ENCODE measurements at places on chromosomes 7 and 10. TPM values are rescaled to one million over a fixed set of nuclear protein-coding genes. Genes with fewer than 3 reads are reported as not detected.

Gene INA
- total RNA-seq, result 0.94 TPM

Gene IDI2
- not detected for total RNA-seq

DNA sequence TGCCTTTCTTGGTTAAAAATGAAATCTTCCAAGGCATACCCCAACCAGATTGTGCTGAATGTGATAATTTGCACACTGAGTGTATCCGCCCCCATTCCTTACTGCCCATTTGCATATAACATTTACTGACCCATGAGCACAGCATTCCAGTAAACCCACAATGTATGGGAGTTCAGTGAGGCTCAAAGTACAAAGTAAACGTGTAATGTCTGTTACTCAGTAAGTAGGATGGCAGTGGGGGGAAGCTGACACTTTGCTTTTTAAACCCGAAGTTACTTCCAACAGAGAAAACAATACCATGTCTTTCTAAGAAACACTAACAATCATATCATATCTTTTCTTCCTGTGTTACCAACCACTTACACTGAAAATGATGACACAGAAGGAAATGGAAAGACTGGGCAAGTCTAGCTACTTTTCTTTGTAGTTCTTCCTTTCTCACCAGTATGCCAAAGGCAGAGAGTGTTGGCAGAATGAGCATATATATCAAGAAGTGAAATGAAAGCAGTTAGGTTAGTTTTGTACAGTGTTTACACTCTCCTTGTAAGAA is 27.1 kb upstream of the SOSTDC1 start:
- DNase-seq, result no peak

- DNase-seq, result no peak
Measured at GRCh38 chr10:110488940-110489339, 8.8 kb upstream of the DUSP5 start.

- DNase-seq, result no peak
Measured at GRCh38 chr7:107109955-107110354, 58.8 kb upstream of the HBP1 start.

Gene NAT16
- not detected for total RNA-seq

- no peak for DNase-seq
Measured at GRCh38 chr7:90988516-90988915, 275.7 kb upstream of the FZD1 start.

- DNase-seq, result no peak
Measured at GRCh38 chr7:85292908-85293576, 106.2 kb upstream of the SEMA3D start.

DNA sequence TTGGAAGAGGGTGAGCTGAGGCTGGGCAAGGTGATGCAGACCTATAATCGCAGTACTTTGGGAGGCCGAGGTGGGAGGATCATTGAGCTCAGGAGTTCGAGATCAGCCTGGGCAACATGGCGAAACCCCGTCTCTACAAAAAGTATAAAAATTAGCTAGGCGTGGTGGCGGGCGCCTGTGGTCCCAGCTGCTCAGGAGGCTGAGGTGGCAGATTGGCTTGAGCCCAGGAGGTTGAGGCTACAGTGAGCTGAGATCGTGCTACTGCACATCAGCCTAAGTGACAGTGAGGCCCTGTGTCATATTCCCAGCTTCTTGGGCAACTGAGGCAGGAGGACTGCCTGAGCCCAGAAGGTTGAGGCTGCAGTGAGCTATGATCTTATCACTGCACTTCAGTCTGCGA is 13.6 kb downstream of the BMPR1A start:
- DNase-seq, result no peak

- no peak for DNase-seq
Measured at GRCh38 chr7:115329006-115329405, 407.1 kb downstream of the MDFIC start.

- DNase-seq, result no peak
Measured at GRCh38 chr10:6504296-6504695, 75.8 kb downstream of the PRKCQ start.

GRCh38 chr7:142516038-142516501 is 233.2 kb upstream of the PRSS1 start:
- DNase-seq, result peak; percentile 57

DNA sequence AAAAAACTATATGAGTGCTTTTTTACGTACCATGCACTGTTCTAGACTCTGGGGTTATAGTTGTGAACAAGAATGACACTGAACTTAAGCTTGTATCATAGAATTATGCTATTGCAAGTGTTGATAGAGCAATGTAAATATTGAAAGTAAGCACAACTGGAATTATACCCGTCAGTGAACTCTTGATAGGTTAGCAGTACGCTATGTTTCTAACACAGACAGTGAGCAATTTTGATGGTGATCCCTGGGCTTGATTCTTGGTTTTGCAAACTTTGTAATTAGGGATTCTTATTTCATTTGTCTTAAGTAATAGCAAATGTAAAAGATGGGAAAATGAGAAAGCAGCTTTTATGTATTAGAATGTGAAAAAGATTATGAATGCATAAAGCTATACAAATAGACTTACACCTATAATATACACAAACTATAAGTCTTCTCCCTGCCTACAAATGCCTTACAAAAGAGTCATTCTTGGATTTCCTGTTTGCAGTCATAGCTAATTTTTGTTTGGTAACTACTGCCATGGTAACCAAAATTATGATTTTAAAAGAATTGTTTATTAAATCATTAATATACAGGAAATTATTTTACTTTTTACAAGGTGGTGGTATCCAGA is 6.7 kb downstream of the TES start:
- no peak for DNase-seq

GRCh38 chr10:59900048-59900727 is 6.2 kb downstream of the CCDC6 start:
- peak; percentile 46 for DNase-seq

DNA sequence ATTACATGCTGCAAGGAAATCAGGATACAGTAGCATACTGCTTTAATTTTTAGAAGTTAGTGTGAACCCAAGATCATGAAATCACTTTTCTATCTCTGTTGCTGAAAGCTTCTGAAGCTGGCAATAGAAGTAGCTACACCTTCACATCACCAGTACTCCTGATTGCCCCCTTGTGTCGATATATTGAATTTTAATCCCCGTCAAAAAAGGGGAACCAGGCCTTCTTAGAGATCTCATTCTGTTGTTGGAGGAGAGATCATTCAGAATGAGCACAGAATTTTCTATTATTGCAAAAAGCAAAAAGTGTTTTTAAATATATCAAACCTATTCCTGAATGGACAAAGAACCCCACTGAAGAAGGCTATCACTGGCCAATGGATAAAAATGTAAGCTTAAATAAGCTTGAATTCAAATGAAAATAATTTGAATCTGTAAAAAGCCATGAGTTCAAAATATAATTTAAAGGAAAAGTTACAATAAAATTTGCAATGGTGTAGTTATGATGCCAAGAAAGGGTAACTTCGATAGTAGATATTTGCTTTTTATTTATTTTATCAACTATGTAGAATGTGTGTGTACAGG is 39.7 kb upstream of the TEX47 start:
- DNase-seq, result no peak

DNA sequence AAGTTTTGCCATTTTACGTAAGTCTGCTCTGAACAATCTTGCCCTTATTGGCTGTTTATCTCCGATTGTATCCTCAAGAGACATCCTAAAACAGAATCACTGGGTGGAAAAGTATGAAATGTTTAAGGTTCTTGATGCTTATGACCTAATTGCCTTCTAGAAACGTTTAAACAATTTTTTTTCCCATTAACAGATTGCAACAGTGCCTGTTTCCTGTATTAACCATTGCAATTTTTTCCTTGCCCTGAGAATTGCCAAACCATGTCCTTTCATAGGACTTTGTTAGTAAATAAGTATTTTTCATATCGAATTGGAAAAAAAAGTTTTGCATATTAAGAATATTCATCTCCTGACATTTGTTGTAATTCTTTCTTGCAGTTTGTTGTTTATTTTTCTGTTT is 639.8 kb downstream of the INHBA start:
- no peak for DNase-seq

DNA sequence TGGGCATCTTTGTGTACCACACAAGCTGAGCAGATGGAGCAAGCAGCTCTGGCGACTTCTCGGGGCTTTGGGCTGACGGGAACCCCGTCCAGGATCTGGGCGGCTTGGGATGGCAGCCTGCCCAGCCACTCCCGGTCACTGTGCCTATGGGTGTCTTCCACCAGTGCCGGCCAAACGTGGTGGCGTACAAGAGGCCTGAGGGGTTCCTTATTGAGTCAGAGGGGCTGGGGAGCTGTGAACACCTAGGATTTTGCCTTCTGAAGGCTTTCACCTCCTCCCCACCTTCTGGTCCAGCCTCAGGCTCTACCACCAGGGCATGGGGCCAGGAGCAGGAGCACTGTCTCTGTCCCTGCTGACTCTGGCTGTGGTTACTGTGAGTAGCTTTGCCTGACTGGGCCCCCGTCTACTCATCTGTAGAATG is 71.8 kb upstream of the PPIF start:
- no peak for DNase-seq

GRCh38 chr10:3758491-3758970 is 26.5 kb downstream of the KLF6 start:
- DNase-seq, result no peak

GRCh38 chr7:146575903-146576302 is 459.3 kb downstream of the CNTNAP2 start:
- DNase-seq, result no peak

DNA sequence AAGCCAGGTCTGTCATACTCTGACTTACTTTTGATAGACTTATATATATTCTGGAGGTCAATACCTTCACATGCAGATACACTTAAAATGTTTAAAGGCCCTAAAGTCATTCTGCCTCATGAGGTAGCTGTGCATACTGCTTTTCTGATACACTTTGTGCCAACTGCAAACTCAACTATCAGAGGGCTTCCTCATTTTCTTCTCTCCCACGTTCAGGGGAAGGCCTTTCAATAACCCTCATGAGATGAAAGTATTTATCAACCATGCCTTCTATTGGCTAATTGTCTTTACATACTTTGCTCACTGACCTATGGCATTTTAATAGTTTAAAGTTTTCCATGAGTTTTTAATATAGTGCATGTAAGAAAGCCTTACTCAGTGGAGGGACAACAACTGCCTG is 112.7 kb upstream of the AMPH start:
- no peak for DNase-seq

DNA sequence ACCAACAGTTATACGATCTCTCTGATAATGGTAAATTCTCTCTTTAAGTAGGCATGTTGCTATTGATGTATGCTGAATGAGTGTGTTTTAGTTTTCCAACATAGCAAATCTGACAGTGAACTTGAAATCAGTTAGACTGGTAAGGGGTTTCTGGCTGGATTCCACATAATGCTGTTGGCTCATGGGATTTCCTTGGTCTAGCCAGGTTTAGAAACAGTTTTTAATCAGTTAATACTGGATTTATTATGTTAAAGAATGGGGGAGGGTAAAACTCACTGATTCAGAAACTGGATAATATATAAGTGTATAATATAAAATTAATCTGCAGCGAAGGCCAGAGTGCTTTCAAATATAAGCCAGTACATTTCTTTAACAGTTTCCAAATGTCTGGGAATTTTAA is 55.6 kb downstream of the PCDH15 start:
- DNase-seq, result no peak

- DNase-seq, result no peak
Measured at GRCh38 chr7:38775506-38776175, 133.3 kb downstream of the VPS41 start.

DNA sequence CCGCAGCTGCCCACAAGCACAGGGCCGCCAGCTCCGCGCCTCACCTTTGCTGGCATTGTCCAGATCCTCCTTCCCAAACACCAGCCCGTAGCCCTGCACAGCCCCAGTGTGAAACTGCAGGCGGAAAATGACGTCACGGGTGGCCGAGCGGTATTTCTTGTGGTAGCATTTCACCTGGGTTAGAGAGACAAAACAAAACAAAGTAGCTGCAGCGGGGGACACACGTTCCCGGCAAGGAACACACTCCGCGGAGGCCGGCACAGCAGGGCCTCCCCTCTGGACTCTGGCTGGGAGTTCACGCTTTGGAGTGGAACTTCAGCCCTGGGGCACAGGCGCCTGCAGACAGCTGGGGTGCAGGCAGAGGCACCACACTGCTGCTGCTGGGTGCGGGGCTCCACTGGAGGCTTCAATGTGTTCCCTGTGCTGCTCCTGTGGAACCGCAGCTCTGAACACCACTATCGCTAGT is 181.1 kb downstream of the TNS3 start:
- no peak for DNase-seq

Gene ZNF853
- 2.8 TPM for total RNA-seq

DNA sequence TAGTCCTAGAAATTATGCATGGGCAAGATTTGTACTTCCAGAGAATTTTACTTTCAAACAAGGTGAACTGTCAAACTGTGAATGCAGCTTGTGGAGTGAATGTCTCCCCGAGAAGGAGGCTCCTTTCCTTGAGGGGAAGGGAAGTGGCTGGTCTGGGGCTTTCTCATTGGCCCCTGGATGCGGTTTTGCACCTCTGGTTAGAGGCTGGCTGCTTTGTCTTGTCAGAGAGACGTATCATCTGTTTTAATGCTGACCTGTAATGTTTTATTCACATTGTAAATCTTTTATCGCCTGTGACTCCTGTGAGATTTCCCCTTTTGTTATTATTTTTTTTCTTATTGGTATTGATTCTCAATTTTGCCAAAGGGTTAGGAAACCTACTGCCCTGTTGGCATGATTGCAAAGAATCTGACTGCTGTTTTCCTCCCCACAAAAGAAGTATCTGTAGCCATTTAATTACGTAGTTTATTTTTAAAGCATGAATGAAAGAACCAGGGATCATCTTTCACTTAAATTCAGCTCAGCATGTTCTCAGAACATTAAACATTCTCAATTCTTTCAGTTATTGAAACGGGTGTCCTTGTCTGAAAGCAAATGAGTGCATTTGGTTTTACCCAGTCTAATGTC is 238.3 kb upstream of the NFE2L3 start:
- DNase-seq, result peak; percentile 20

DNA sequence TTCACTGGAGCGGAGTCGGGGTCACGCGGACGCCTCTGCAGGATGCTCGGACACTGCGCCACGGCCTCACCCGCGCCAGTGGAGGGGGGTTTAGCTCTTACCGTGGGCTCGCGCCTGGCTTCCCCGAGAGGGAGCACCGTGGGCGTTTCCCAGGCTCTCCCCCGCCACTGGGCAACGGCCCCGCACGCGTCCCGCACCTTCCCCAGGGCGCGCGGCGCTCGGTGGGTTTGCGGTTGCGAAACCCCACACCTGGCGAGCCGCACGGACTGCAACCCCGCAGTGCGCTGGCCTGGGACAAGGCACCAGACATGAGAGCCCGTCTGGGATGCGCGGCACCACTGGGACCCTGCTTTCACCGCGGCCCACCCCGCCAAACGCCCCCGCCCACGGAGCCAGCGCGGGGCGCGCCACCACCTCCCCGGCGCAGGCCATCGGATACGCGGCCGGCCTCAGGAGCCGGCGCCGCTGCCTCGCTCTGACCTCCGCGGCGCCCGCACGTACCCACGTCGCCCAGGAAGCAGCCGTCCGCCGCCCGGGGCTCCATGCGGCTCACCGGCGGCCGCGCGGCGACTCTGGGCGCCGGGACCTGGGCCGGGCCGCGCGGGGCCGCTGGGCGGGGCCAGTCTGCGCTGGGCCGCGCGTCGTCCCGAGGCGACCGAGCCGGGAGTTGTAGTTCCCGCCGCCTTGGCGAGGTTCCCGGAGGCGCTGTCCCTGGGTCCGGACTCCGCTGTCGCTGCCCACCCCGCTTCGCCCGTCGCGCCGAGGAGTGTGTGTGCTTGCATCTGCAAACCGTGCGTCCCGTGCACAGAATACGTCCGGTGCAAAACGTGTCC is at the start of gene ASB13:
TSS of gene ASB13 (minus strand) at position 588 of the 833 bp plus-strand sequence. CDS start at position 544, 44 bp downstream.
- DNase-seq, result no peak

Gene DENND2A
- total RNA-seq, result 1.0 TPM

All from thymus (tissue), 14 donors.